ENCODE measurements at places on chromosomes 4 and X.
A peak's percentile ranks its signal among the peaks of the same experiment; 100 is the strongest.

GRCh38 chr4:21139327-21139726 lies 439.1 kb downstream of the PACRGL start:
- no peak for DNase-seq

DNA sequence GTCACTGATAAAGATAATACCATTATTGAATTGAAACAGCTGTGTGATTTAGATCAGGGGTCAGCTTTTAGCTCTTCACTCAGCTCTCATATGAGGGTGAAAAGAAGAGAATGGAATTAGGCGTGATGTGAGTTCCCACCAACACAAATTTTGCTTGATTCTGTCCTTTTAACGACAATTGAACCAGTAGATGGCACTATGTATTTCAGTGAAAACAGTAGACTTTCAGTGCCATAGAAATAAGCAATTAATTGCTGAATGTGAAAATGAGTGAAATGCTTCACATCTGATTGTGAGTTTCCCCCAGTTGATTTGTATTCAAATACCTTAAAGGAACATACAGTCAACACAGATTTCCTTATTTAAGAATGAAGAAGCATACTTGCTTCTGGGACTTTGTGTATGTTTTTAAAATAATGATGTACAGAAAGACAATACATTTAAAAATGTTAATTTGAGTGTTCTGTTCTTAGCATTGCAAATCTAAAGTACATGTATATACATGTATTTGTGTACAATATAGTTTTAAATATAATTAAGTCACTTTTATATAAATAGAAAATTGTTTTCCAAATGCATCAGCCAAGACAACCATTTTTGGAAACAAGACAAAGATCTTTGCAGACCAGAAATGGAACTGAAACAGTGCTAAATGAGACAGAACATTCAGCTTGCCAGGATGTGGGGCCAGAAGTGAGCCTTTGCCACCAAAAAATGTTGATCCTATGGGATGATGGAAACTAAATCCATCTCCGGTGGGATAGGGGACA lies 178.8 kb downstream of the SNCA start:
- DNase-seq = no peak

- no peak for DNase-seq
Observed at GRCh38 chr4:141560056-141560455, 76.3 kb upstream of the IL15 start.

- DNase-seq = peak; percentile 54
Observed at GRCh38 chr4:86334020-86334750, 25.7 kb downstream of the MAPK10 start.

GRCh38 chr4:1030031-1030430 lies 18.6 kb downstream of the FGFRL1 start:
- no peak for DNase-seq

DNA sequence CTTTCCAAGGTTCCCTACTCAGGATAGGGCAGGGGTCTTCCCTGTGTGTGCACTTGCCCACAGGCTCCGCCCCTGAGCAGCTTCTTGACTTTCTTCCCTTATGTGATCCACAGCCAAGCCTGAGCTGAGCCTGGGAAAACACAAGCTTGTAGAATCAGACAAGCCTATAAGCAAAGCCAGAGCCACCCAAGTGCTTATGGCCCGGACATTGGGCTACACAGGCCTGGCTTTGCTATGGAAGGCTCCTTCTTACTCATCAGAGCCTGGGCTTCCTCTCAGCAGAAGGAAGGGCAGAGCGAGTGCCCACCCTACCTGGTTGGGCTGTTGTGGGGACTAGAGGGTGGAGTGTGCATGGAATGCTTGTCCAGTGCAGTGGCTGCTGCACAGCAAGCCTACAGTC lies 1.3 kb upstream of the TNIP2 start:
- no peak for DNase-seq

DNA sequence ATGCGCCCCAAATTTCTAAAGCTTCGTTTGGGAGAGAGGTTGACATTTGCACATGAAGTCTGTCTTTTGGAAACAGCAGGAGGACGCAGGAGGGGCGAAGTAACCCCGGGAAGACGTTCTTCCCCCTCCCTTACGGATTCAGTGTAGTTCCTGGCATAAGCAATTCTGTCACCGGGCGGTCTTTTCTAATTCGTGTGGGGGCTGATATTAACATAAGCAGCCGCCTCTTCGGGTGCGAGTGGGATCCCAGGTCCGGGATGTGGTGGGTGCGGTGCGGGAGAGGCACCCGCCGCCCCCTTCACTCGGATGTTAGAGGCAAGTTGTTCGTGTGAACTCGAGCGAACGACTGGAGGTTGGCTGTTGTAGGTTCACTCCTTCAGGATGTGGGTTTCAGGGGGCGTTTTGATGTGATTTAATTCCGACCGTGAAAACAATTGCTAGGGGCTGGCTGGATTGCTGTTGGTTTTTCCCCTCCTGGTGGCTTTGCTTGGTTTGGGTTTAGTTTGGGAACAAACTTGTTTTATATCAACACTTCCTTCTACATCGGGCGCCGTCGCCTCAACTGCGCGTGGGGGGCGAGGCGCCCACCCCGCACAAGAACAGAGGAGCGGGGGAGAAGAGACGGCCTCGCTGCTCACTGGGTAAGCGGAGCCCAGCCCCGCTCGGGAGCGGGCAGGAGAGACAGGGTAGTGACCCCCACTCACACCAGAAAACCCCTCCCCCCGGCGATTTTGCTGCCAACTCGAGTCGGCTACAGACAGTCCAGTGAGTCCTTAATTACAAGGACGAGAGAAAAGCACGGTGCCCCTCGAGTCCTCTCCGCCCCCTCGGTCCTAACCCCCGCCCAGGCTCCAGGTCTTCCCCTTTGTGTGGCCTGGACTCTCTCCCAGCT lies 2.9 kb upstream of the LEF1 start:
- DNase-seq = no peak

- no peak for DNase-seq
Observed at GRCh38 chr4:86261636-86262035, 98.2 kb downstream of the MAPK10 start.

DNA sequence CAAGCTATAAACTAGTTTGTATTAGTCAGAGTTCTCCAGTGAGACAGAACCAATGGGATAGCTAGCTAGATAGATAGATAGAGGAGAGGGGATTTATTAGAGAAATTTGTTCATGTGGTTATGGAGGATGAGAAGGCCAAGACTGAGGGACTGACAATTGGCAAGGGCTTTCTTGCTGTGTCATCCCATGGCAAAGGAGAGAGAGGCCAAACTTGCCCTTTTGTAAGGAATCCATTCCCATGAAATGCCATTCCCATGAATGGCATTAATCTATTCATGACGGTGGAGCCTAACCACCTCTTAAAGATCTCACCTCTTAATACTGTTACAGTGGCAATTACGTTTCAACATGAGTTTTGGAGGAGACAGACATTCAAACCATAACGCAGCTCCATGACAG lies 58.1 kb downstream of the LINC00632 start:
- no peak for DNase-seq

GRCh38 chr4:47469951-47470350 lies 6.4 kb upstream of the COMMD8 start:
- DNase-seq = no peak

GRCh38 chr4:100042711-100043110 lies 92.6 kb upstream of the H2AZ1 start:
- DNase-seq = no peak

DNA sequence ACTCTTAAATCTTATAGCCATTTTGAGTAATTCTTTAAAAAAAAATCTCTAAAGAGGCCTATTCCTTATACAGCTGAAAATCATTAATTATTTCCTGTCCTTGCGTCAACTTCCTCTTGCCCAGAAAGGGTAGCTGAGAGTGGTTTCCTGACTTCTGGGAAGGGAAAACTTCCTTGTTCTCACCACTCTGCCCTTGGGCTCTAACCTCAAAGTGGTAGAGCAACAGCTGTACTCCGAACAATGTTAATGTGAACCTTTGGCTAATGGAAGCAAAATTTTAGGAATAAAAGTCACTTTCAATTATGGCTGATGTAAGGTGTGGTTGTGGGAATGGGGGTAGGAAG lies 15.3 kb downstream of the KLHL2 start:
- DNase-seq = no peak

DNA sequence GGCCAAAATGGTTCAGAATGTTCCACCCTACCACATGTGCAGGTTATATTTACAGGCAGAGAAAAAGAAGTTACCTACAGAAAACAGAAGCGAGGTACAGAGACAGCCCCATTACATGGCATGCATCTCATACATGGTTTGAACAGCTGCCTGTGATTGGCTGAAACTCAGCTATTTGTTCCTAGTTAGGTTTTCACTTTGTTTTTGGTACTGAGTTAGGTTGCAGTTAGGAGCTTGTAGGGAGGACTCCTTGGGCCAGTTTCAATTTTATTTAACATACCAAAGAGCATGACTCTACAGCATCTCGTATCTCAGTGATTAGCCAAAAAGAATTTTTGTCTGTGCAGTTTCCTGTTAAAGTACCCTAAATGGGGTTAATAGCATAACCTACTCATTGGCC lies 392.0 kb downstream of the MAPK10 start:
- no peak for DNase-seq

DNA sequence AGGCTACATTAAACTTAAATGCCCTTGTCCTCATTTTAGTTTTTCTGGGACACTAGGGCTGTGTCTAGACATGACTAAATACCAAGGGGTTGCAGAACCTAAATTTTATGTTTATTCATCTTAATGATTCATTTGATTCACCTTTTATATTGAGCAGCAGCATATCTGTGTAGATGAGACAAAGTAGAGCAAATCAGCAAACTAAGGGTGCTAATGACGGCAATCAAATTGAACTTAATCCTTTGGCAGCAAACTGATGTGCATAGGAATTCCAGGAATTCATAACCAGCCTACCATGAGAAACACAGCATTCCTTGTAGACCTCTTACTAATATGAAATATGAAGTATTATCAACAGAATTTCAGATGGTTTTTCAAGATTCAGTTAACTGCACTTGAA lies 25.1 kb downstream of the EPHA5 start:
- no peak for DNase-seq

DNA sequence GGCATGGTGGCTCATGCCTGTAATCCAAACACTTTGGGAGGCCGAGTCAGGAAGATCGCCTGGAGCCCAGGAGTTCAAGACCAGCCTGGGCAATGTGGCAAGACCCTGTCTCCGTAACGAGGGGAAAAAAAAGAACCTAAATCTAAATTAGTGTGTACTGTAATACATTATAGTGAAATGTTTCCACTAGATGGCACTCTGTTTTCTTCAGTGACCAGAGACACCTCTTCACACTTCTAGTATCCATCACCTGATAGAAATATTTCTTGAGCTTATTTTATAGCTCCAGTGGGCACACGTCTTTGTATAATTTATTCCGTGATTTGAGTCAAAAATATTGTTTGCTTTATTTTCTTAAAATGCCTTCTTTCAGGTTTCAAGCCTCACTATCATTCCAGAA lies 600.9 kb upstream of the DIPK2B start:
- DNase-seq = no peak

DNA sequence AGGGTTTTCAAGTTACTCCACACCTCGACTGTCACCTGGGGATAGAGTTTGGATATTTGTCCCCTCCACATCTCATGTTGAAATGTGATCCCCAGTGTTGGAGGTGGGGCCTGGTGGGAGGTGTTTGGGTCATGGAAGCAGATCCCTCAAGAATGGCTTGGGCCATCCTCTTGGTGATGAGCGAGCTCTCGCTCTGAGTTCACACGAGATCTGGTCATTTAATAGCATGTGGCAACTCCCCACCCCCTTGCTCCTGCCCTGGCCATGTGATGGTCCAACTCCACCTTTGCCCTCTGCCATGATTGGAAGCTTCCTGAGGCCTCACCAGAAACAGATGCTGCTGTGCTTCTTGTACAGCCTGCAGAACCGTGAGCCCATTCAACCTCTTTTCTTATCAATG lies 8.3 kb downstream of the CTAG1A start:
- DNase-seq = no peak

DNA sequence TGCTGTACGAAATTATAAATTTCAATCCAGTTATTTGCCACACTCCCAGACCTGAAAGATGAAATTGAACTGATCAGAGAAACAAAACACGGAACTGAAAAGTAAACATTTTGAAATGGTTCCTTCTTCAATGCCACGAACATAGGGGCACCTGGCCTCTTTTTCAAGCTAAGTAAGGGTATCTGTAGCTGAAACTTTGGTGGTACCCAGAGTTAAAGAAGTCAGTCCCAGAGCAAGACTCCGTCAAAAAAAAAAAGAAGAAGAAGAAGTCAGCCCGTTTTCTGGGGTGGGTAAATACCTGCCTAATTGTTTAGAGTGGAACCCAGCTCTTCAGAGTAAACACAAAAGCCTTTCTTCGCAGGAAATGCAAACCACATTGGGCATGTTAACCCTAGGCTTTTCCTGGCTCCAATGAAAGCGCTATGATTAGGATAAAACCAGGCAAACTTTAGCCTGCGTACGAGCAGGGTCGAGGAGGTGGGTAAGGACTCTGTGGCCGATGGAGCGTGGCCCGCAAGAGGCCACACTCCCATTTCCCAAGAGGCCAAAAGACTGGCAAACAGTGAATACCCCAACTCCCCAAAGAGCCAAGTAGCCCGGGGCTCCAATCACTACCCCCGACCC lies 1.3 kb downstream of the ANTXR2 start:
- no peak for DNase-seq

- DNase-seq = no peak
Observed at GRCh38 chr4:74536557-74536956, 91.6 kb downstream of the AREG start.

GRCh38 chr4:137347371-137347770 lies 184.9 kb downstream of the PCDH18 start:
- DNase-seq = no peak

GRCh38 chrX:23344238-23344903 lies 9.7 kb downstream of the PTCHD1 start:
- DNase-seq = no peak

DNA sequence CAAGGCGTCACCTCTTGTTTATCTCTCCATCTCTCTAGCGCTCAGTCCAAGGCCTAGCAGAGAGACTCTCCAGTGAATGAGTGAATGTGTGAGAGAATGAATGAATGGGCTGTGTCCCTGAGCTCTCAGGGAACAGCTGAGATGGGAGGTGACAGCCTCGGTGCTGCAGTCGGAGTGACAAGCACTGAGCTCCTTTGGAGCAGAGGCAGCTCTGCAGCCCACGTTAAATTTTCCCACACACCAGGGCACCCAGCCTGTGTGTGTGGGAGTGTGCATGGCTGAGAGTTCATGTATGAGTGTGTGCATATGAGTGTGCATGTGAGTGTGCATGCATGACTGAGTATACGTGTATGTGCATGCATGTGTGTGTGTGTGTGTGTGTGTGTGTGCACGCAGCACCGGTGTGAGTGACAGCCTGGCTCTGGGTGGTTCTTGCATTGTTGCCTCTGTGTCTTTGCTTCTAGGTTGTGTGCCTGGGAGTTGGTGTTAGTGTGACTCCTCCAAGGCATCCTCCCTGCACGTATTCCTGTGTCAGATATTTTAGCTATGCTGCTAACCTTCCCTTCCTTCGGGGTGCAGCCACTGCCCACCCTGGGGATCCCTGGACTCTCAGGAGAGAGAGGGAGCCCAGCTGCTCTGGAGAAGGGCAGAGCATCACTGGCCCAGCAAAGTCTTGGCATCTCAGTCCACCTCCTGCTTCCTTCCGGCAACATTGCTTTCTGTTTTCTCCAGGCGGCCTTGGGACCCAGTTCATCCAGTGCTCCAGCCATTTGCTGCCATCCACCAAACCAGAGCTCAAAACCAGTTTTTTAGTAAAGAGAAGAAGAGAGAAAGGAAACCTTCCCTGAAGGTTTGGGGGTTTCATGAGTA lies 98.6 kb downstream of the PPP2R2C start:
- no peak for DNase-seq

- DNase-seq = no peak
Observed at GRCh38 chrX:66233209-66233608, 69.2 kb downstream of the HEPH start.

- no peak for DNase-seq
Observed at GRCh38 chrX:72100824-72101351, 30.8 kb downstream of the RTL5 start.

- DNase-seq = no peak
Observed at GRCh38 chr4:67438975-67439374, 106.3 kb downstream of the CENPC start.

GRCh38 chrX:107298276-107298675 lies 91.9 kb downstream of the DNAAF6 start:
- DNase-seq = no peak

Data from NCI-H524 treated with DMSO at 0.1 percent for 48 hours (cell line).